ENCODE measurements at places on chromosomes 7 and 10.
A peak's percentile ranks its signal among the peaks of the same experiment; 100 is the strongest.

DNA sequence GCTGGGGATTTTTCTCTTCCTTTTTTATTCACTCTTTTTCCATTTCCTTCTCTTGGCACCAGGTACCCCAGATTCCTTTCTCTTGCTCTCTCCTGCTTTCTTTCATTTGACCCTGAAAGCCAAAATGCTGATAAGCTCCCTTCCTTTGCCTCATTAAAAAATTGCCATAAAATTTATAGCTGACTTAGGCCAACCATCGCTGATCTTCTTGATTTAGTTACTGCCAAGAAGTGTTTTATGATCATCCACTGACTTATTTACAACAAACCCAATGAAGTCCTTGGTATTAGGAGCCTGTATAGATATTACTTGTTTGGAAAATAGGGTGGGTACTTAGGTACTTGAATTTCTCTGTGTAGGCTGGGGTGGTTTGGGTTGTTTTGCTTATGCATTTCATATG is 173.2 kb upstream of the PHYHIPL start:
- no peak for DNase-seq

DNA sequence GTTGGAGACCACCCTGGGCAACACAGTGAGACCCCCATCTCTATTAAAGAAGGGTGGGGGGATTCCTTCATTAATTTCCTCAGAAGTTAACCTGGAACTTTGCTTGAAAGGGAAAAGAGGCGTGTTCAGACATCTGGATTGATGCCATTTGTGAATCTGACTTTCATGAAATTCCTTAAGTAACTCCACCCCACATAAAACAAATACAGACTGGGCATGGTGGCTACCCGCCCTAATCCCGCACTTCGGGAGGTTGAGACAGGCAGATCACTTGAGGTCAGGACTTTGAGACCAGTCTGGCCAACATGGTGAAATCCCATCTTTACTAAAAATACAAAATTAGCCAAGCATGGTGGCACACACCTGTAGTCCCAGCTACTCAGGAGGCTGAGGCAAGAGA is 75.0 kb downstream of the EEPD1 start:
- DNase-seq, result no peak

- DNase-seq, result no peak
Measured at GRCh38 chr7:41401833-41402232, 301.1 kb downstream of the INHBA start.

- DNase-seq, result no peak
Measured at GRCh38 chr10:44463511-44464121, 78.7 kb upstream of the CXCL12 start.

- DNase-seq, result no peak
Measured at GRCh38 chr10:59672150-59672875, 37.3 kb downstream of the SLC16A9 start.

GRCh38 chr7:77310982-77311381 is 105.2 kb downstream of the GSAP start:
- DNase-seq, result no peak

- DNase-seq, result no peak
Measured at GRCh38 chr7:30163231-30163894, 28.6 kb downstream of the MTURN start.

DNA sequence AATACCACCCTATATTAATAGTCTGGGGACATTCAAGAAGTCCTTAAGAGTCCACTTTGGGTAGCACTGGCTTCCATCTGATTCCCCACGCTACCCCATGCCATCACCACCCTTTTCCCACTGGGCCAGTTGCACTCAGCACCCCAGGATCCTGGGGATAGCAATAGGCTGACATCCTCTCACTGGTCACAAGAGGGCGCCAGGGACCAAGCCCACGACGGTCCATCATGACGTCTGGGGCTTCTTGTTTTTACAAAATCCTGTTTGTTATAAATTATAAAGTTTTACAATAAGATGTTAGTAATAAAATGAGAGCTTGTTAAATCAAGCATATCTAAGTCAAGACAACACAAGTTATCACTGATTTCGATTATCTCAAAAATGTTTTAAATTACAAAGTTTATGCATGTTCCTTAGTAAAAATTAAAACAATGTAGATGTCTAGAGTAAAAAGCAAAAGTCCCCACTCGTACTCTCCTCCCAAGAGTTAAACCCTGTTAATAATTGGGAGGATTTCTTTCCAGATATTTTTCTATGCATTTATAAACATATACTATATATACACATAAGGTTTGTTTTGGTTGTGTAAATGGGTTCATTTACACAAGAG is 15.4 kb downstream of the GPNMB start:
- DNase-seq, result no peak

GRCh38 chr7:37670436-37670835 is 13.1 kb upstream of the GPR141 start:
- DNase-seq, result no peak

DNA sequence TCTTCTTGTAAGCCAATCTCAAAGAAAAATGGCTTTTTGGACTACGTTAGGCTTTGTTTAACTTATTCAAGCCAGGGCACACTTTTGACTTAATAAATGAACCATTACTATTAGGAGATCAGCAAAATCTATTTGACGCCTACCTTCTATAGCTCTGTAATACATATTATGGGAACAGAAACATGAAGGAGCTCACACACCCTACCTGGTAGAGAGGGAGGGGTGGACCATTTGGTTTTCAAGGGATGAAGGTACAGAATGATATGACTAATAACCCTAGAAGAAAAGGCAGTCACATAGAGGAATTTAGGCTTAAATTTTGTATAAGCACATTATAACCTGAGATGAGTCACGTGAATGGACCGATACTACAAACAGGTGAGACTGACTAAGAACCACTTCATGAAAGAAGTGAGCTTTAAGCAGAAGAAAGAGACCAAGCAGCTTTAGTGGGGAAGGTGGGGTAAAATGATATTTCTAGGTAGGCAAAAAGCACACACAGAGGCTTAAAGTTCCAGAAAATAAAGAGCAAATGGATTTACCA is 106.8 kb upstream of the CTTNBP2 start:
- DNase-seq, result no peak

- DNase-seq, result no peak
Measured at GRCh38 chr10:80197972-80198916, 7.1 kb downstream of the ANXA11 start.

DNA sequence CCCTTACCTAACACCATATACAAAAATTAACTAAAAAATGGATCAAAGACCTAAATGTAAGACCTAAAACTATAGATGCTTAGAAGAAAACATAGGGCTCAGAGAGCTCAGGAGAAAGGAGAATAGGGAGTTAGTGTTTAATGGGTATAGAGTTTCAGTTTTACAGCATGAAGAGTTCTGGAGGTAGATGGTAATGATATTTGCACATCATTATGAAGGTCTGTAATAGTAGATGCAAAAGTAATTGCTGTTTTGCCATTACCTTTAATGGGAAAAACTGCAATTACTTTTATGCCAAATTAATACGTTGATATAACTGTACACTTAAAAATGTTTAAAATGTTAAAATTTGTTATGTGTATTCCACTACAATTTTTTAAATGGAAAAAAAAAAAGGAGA is 39.2 kb upstream of the NANOS1 start:
- DNase-seq, result no peak

- DNase-seq, result no peak
Measured at GRCh38 chr10:12909836-12910185, 91.7 kb downstream of the CCDC3 start.

DNA sequence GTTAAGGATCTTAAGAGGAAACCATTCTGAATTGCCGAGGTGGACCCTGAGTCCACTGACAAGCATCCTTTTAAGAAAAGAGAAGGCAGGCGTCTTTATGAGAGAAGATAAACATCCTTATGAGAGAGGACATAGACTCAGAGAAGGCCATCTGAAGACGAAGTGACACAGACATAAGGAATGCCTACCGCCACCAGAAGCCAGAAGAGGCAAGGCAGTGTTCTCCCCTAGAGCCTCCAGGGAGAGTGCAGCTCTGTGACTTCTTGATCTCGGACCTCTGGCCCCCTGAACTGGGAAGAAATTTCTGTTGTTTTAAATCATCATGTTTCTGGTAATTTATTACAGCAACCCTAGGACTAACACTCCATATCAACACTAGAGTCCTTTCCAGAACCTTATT is 25.2 kb upstream of the ING3 start:
- no peak for DNase-seq

GRCh38 chr10:76874896-76875295 is 762.7 kb downstream of the KCNMA1 start:
- no peak for DNase-seq

DNA sequence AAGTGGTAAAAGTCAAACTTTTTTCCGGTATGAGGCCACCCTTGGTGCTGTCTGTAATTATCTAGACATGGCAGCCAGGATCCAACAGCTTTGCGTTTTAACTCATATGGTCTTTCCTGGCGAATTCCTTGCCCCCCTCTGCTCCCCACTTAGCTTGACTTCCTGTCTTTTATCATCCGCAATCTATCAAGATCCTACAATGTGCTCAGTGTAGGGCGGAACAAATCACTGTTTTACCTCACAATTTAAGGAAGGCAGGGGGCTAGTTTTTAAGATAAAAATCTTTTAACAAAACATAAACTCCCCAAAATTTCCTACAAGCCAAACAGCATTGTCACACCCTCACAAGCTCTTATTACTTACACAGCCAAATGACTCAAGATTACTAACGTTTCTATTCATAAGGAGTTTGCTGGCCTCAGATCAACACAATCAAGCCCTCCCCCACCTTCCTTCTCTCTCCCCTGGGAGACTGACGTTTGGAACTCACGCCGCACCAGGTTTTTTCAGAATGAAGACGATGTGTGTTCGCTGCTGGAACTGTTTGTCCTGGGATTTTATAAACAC is 1.3 kb upstream of the CDK14 start:
- DNase-seq, result no peak

GRCh38 chr7:39252916-39253315 is 275.2 kb downstream of the POU6F2 start:
- no peak for DNase-seq

GRCh38 chr10:29849126-29849833 is 210.1 kb downstream of the JCAD start:
- no peak for DNase-seq

- DNase-seq, result peak; percentile 90
Measured at GRCh38 chr10:510415-510881, 179.0 kb downstream of the DIP2C start.

DNA sequence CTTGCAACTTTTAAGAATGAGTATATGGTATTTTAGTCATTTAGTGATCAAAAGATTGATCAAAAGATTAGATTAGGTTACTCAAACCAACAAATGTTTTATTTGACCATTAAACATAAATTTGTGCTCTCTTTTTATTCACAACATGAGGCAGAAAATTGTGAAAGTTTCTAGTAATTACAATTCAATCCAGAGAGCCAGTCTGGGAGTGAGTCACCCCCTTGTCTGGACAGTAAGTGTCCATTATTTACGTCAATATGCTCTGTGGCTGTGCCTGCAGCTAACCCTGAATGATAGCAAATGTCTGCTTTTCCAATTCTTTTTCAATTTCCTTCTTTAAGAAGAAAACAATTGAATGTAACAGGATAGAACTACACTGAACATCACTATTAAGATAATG is 27.9 kb downstream of the GNG11 start:
- no peak for DNase-seq

GRCh38 chr10:120789303-120790203 is 61.6 kb upstream of the WDR11 start:
- DNase-seq, result no peak

GRCh38 chr7:101557978-101558741 is 70.9 kb downstream of the MYL10 start:
- DNase-seq, result no peak

GRCh38 chr7:98284335-98285036 is 3.0 kb downstream of the BRI3 start:
- DNase-seq, result no peak

- DNase-seq, result no peak
Measured at GRCh38 chr10:132816718-132817117, 30.8 kb upstream of the NKX6-2 start.

GRCh38 chr10:45592926-45593325 is 79.6 kb downstream of the ZFAND4 start:
- no peak for DNase-seq

DNA sequence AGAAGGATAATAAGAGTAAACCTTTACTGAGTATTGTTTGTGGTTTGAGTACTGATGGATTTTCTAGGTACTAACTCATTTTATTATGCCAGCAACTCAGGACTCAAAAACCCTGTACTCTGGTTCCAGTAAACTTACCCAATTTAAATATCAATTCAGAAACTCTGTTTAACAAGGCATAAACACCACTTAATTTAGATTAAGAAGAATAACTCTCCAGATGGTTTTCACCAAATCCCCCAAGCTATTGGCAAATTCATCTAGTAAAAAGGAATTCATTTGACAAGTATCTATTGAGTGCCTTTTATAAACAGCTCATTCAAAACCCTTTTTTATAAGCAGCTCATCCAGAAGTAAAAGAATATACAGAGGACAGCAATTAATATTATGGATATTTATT is 572.4 kb downstream of the PHTF2 start:
- no peak for DNase-seq

GRCh38 chr10:131905267-131905571 is 4.4 kb downstream of the PPP2R2D start:
- DNase-seq, result no peak

- DNase-seq, result no peak
Measured at GRCh38 chr10:77746047-77746707, 108.6 kb upstream of the KCNMA1 start.

DNA sequence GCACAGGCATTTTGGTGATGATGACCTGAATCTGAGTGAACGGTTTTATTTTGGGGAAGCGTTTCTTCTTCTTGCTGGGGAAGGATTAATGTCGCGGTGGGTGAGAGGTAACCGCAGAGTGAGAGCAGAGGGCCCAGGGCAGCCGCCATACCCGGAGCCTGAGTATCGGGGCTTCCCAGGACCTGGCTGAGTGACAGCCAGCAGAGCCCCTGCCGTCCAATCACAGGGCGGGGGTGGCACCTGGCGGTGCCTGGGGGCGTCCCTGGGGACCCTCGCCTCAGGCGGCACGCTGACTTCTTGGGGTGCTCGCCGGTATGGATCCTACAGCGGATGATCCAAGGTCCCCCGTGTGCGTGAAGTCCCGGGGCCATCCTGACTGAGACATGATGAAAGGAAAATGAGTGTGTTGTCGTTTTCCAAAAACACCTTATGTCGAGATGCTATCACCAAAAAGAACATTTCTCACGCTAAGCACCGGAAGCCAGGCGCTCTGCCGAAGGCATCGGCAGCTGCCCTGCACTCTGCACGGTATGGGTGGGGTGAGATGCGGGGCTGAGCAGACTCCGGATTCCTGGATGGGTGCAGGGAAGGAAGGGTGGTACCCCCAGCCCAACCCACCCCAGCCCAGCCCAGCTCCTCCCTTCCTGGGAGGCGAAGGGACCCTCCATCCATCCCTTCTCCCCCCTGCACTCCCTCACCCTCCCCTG is 227.9 kb upstream of the SHH start:
- no peak for DNase-seq

Measured in anterior cingulate cortex (tissue), 58 donors.